ENCODE measurements at places on chromosomes 16 and 17.

- no peak for DNase-seq
Measured at GRCh38 chr17:75819116-75819515, 25.1 kb downstream of the UNC13D start.

DNA sequence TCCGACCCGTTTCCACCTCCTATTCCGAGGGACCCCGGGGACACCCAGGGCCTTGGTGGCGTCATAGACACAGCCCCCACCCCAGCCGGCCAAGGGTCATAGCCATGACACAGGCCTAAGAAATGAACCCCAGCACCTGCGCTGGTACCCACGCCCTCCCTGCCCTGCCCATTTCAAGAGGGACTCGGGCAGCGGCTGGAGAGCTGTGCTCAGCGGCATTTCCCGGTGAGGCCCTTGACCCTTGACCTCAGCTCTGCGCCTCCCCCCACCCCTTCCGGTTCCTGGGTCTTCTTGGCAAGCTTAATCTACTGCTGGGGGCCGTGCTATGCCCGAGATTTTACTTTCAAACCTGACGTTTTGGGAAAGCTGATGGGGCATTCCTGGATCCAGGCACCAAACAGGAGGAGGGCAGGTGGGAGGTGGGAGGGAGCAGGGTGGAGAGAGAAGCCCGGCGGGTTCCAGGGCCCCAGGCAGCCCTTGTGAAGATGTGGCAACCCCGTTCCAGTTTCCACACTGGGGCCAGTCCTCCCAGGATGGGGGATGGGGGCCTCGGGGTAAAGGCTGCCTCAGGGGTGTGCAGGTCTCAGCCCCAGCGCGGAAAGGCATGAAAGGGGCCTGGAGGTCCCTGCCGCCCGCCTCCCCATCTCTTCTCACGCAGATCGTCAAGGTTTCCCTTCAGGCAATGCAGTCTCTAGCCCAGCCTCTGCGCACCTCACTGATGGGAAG lies at the start of gene SLC22A31:
Gene SLC22A31 (minus strand): TSS at position 414 of the 726 bp plus-strand sequence. CDS start 36 bp downstream, at position 378.
- no peak for DNase-seq

DNA sequence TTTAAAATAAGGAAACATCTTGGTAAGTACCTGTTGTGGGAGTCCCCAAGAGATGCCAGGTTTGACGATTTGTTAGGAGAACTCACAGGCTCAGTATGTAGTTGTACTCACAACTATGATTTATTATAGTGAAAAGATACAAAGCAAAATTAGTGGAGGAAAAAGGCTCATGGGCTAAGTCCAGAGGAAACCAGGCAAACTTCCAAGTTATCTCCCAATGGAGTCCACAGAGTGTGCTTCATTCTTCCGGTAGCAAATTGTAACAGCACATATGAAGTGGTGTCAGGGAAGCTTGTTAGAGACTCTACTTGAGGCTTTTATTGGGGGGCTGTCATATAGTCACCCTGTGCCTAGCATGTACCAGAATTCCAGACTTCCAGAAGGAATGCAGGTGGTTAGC lies 2.3 kb downstream of the DDX19A start:
- DNase-seq: no peak

GRCh38 chr17:74790161-74791058 lies 14.3 kb upstream of the NAT9 start:
- no peak for DNase-seq

DNA sequence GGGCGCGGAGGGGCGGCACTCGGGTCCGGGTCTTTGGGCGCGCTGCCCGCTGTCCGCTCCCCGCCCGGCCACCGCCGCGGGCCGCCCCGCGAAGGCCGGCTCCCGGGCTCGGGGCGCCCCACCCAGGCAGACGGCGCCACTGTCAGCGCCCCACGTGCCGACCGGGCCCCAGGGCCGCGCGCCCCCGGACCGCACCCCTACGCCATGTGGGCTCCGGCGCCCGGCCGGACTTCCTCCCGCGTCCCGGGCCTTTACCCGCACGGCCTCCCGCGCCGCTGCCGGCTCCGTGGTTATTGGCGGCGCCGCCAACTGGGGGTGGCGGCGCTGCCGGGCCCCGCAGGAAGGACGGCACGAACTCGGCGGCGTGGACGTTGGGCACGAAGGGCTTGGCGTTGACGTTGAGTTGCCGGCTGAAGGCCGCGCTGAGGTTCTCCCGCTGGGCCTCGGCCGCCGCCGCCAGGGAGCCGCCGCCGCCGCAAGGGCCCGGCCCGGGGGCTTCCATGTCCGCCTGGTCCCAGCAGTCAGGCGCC lies 577 bp downstream of the GSPT1 start:
- DNase-seq: no peak

DNA sequence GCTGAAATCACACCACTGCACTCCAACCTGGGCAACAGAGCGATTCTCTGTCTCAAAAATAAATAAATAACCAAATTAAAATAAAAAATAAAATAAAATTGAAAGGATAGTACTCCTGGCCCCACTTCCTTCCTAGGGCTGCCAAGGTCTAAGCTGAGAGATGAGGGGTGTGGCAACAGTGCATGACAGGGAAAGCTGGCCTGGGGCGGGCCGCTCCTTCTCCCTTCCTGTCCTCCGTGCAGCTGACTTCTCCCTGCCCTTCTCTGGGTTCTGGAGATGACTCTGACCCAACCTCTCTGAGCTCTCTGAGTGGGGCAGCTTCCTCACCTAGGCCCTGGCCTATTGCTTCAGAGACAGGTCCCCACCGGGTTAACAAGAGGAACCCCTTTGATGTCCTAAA lies 8.7 kb upstream of the SLC25A39 start:
- DNase-seq: no peak

GRCh38 chr16:78942625-78943245 lies 657.8 kb downstream of the MAF start:
- DNase-seq: no peak

- no peak for DNase-seq
Measured at GRCh38 chr16:85334718-85335583, 222.7 kb upstream of the CIBAR2 start.

- no peak for DNase-seq
Measured at GRCh38 chr16:81435103-81435502, 9.5 kb upstream of the CMIP start.

Data from brain pericyte (primary cell).